ENCODE measurements at places on chromosomes 5 and 9. TPM values are rescaled to one million over a fixed set of nuclear protein-coding genes. Genes with fewer than 3 reads are reported as not detected.

GRCh38 chr9:126620478-126620877, 6.8 kb downstream of the LMX1B start:
- DNase-seq = no peak

DNA sequence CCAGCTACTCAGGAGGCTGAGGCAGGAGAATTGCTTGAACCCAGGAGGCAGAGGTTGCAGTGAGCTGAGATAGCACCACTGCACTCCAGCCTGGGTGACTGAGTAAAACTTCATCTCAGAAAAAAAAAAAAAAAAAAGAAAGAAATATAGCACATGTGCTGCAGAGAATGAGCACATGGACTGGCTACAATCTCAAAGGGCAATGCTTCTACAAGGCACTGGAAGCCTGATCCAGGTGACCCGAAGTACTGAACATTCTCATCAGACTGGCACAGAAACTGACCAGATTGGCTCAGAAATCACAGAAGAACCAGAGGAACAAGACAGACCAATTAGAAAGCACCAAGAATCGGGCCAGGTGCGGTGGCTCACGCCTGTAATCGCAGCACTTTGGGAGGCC, 4.8 kb downstream of the DYNC2I2 start:
- DNase-seq = no peak

DNA sequence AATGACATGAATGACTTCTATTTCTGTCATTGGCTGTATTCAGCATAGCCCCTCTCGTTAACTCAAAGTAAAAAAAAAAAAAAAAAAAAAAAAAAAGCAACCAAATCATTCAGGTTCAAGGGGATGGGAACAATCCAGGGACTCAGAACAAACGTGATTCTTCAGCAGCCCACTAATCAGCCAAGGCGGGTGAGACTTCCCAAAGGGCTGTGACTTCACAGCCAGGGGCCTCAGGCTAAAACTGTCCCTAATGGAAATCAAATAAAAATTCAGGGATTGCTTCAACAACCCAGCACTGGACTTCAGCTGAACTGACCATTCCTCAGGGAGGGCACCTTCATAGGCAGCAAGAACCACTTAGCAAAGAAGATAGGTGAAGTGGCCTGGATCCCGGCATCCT, 86.2 kb upstream of the FAM169A start:
- no peak for DNase-seq

The FAM163B gene
- total RNA-seq = not detected

Data from SJSA1 (cell line).